ENCODE measurements at places on chromosomes 12 and 14.

DNA sequence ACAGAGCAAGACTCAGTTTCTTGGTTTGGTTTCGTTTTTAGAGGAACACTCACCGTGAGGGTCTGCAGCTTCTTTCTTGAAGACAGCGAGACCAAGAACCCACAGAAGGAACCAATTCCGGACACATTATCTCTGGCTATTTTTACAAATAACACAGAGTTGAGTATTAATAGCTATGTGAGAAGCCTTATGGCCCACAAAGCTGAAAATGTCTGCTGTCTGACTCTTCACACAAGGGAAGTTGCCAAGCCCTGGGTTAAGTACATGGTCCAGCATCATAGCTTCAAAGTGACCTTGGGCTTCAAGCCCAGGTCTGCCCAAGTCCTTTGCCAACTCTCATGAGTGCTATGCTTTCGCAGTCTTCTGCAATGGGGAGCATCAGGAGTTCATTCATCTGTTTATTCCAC, 2.6 kb upstream of the LGMN start:
- DNase-seq: no peak

DNA sequence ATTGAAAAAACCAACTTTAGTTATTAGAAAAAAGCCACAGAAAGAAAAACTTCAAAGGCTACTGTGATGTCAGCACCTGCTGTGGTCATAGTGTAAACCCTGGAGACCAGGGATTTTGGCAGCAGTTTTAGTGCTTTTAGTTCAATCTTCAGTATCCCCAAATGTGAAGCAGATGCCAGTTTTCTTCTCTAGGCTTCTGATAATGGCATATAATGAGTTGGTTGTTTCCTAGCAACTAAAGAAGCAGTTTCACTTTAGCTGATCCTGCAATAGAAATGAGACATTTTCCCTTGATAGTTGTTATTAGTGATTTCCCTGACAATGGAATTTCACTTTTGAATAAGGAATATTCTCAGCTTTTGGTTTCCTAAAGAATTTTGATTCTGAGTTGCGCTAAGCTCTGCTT, 131.2 kb downstream of the NUBPL start:
- DNase-seq: no peak

DNA sequence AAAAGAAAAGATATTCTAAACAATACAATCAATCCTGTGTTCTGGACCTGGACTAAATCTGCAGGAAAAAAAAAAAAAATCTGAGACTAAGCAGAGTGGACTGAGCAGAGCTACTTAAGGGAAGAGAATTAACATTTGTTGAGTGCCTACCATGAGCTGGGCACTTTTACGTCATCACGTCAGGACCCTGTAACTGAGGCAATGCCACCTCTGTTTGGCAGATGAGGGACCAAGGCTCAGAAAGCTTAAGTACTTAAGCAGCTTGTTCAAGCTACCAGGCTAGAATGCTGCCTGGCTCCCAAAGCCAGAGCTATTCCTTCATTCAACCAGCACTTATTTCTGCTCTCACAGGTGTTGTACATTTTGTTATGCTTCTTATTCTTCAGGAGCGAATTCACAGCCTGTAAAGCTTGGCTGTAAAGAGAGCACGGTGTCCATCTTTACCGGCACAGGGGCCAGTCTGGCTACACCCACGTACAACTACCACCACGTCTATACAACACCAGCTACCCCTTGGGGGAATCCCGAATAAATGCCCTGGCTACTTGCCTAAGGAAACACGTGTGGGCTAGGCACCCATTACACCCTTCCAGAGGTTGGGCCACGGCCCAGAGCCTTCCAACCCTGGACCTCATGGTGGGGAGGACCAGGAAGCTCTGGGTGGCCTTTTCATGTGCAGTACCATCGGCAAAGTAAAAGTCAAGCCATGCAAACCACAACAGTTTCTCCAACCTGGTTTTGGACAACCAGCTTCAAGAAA, 27.0 kb downstream of the TMCC3 start:
- no peak for DNase-seq

DNA sequence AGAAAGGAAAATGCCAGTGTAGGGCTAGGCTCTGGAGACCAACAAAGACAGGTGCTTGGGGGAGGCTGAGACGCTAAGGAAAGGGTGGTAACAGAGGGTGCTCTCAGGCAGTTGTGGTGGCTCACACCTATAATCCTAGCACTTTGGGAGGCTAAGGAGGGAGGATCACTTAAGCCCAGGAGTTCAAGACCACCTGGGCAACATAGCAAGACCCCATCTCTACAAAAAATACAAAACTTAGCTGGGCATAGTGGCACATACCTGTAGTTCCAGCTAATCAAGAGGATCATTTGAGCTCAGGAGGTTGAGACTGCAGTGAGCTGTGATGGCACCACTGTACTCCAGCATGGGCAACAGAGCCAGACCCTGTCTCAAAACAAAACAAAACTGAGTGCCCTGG, 12.4 kb downstream of the REM2 start:
- DNase-seq: no peak
